ENCODE measurements at places on chromosomes 1 and 21.

GRCh38 chr1:39384305-39384704, 107.1 kb upstream of the BMP8A start:
- DNase-seq, result no peak

DNA sequence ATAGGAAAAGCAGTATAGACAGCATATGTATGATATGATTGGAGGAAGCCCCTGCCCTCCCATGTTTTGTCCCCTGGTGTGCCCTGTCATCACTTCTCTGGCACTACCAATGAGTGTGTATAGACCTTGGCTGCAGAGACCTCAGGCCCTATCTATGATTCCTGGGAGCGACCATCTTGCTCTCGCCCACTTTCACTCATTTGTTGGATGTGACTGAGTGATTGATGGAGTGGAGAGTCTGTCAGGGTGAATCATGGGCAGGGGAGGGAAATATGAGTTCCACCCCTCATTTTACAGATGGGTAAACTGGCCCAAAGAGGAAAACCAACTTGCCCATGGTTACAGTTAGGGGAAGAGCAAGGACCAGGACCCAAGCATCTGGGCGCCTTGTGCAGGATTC, 14.9 kb downstream of the SLC30A1 start:
- DNase-seq, result no peak

DNA sequence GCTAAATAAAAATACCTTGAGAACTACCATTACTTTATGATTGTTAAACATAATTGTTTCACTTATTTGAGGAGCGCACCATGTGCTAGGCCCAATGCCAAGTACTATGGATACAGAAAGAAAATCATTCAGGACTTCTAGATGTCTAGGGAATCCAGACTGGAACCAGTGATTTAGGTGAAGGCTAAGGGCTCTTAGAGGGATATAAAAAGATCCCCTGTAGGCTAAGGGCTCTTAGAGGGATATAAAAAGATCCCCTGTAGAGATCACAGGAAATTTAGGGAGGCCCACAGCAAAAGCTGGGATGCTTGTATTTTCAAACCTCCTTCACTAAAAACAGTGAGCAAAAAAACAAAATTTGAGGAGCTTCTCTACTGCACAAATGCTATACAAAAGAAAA, 6.7 kb downstream of the TOR1AIP2 start:
- DNase-seq, result no peak

DNA sequence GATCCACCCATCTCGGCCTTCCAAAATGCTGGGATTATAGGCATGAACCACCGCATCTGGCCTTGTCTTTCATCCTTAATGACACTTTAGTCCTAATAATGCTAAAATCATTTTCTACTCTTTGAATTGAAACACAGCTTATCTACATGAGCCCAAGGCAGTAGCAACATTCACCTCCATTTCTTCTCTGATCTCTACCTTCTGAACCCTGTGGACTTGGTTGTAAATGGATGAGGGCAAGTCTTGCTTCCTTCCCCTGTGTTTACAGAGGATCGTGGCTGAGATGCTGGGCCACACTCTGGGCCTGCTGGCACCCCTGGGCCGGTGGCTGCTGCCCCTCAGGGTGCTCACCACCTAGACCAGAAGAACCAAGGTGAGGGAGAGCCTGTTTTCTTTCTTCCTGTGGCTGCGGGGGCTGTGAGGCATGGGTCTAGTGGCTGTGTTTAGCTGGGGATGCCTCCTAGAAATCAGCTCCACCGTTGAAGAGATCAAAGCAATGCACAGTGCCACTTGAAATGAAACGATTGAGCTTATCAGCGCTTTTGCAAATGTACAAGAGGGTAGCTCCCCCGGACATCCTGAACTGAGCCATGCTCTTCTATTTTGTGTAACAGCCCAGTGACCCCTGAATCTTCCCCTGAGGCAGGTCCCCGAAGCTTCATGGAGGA, 32.2 kb upstream of the LGALS8 start:
- DNase-seq, result no peak

DNA sequence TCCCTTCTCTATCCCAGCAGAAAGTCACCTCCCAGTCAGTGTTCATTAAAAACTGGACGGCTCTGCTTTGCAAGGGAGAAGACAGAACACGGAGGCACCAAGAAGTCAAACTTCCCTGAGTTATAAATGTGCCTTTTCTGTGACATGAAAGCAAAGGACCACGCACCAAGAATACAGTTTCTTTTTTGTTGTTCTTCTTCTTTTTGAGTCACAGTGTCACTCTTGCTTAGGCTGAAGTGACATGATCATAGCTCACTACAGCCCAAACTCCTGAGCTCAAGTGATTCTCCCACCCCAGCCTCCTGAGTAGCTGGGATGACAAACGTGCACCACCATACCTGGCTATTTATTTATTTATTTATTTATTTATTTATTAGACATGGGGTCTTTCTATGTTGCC, 22.7 kb downstream of the GLUL start:
- no peak for DNase-seq

DNA sequence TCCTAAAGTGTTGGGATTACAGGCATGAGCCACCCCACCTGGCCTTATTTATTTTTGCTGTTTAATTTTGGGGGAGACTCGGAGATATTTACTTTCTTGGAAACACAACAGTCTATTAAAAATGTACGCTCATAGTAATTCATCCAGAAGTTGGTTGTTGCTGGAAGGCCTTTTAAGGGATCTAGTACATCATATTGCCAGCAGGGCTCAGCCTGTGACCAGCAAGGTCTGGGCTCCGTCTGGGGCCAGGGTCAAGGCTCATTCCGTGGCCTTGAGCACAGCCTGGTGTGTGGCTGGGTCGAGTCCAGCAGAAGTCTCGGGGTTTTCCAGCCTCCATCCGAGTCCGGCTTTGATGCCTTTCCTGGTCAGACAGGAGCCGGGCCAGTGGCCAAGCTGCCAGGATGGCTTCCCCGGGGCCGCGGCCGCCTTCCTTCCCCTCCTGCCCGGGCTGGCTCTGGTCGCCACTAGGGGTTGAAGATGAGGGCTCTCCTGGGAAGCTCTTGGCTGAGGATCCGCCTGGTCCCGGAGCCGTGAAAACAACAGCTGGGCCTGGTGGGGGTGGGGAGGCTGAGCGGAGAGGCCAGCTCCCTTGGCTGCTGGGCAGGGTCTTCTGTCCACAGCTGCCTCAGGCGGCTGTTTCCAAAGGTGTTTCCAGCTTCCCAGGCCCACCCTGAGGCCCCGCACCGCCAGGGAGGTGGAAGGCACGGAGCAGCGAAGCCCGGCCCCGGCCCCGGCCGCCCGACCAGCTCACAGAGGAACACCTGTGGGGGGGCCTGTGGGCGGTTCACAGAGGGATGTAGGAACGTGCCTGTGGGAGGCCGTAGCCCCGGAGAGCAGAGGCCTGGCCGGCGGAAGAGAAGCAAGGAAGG, 5.1 kb upstream of the VWA1 start:
- DNase-seq, result no peak

DNA sequence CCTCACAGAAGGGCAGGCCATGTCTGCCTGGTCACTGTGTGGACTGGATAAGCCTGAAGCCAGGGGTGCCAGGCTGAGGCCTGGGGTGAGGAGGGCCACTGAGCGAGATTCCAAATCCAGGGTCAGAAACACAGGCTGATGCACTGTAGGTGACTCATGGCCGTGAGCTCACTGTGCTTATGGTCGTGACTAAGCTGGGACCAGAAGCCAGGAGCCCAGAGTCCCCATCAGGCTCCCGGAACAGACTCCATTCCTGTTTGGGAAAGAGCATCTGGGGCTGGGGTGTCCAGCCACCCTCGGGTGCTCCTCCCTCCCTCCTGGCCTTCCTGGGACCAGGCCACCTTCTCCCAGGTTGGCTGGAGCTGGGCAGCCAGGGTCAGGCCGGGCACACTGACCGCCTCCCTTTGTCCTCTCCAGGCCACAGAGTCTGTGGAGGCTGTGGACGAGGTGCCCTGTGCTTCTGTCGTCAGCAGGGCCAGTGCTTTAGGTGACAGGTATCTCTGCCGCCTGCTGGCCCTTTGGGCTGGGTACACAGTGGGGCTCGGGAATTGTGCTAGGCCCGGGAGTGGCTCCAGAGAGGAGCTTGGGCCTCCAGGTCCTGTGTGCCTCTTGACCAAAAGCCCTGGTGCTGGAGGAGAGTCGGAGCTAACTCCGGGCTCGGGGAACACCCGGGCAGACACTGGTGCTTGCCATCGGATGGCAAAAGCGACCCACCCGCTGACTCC, 36.7 kb downstream of the AJAP1 start:
- DNase-seq, result no peak

DNA sequence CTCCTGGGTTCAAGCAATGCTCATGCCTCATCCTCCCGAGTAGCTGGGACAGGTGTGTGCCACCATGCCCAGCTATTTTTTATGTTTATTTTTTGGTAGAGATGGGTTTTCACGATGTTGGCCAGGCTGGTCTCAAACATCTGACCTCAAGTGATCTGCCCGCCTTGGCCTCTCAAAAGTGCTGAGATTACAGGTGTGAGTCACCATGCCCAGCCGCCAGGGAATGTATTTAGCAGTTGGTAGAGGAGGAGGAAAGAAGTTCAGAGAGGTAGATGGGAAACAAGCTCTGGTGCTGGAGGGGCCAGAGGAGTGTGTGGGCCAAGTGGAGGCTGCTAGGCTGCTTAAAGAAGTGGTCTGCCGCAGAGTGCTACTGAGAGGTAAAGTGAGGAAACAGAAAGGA, 6.0 kb downstream of the DOP1B start:
- DNase-seq, result no peak

DNA sequence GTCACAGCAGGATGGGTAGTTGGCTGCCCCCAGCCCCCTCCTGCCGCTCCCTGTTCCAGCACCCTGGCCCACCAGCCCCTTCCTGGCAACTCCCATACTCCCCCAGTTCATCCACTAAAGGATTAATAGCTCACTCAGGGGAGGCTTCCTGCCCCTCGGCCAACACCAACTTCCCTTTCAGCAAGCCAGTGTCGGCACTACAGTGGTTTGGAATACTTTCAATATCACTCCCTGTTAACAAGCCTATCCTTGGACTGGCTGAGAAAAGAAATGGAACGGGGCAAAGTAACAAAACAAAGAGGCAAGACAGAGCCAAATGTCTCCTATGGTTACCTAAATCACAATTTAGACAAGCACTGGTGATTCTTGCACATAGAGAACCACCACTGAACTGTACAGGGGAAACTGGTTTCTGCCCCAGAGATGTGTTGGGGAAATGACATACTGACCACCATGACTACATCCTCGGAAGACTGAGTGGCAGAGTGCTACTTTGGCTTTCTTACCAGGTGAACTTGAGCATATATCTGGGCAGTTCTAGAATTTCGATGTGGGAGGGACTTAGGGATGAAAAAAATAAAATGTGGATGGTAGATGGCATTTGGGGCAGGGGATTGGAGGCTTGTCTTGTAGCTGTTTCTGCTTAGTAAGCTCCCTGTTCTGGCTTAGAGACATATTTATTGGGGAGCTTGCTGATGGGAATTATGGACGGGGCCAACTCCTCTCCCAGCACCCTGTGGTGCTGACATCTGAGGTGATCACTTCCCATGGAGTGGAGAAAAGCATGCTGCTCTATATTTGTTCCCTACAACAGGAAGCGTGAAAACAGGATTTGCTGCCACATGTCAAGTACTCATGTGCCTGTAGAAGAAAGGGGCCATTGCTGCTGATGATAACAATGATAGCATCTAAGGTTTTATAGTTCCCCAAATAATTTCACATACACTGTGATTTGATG, 7.1 kb upstream of the CAPN2 start:
- DNase-seq, result no peak

GRCh38 chr1:114554577-114554976, 26.8 kb downstream of the BCAS2 start:
- no peak for DNase-seq

DNA sequence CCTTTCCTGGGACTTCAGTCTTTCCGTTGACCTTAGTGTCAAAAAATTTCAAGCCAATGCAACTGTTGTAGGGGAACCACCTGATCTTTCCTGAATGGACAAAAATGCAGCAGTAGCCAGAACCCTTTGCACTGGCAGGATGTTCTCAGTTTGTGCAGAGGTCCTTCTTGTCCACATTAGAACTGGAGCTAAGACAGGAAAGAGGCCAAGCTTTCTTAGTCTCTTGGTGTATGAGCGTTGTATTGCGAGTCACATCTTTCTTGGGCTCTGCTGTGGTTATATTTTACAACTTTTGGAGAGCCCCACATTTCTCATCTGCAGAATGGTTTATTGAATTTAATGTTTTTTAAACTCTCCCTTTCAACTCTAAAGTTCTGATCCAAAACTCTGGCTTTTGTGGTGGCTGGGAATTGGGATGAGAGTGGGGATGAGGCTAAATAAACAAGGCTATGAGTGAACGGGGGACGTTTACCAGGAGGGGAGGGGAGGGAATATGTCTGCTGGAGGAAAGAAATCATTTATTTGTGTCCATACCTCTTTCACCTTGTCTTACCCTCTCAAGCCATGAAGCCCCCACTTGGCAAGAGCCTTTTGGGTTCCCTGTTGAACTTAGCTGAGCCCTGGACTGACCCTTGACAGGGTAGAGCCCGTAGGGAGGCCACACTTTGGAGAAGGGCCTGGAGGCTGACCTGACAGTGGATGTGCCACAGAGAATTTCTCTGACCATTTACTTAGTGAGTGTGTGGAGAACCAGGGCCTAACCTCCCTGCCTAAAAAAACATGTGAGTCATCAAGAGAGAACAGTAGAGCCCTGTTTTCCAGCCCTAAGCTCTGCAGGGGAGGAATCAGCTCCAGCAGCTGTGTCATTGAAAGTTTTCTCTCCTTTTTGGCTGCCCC, 586 bp downstream of the CHI3L2 start:
- DNase-seq, result peak; percentile 29

GRCh38 chr1:36320767-36321118, 2.7 kb downstream of the EVA1B start:
- no peak for DNase-seq

GRCh38 chr1:193234530-193234929, 48.1 kb upstream of the B3GALT2 start:
- no peak for DNase-seq

- no peak for DNase-seq
These were observed 303.7 kb downstream of the HLX start for GRCh38 chr1:221182791-221183533.

DNA sequence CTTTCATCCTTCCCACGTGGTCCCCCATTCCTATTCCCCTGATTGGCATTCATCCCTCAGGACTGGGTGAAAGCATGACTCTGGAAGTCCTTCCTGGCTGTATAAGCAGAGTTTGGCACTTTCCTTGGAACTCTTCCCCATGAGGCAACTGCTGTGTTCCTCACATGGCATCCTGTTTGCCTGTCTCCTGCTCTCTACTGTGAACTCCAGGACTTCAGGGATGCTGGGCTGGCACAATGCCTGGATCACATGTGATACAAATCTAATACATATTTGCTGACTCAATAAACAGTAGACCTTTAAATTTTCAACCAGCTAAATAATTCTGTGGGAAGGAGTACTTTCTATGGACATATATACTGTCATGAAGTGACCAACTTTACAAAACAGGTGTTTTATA, 46.8 kb upstream of the EDEM3 start:
- DNase-seq, result no peak

DNA sequence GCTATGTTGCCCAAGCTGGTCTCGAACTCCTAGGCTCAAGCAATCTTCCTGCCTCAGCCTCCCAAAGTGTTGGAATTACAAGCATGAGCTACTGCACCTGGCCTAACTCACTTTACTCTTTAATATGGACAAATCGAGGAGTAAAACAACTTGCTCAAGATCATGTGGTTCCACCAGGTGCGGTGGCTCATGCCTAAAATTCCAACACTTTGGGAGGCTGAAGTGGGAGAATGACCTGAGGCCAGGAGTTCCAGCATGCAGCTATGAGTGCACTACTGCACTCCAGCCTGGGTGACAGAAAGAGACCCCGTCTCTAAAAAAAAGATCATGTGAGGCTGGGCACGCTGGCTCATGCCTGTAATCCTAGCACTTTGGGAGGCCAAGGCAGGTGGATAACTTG, 2.0 kb downstream of the INPP5B start:
- DNase-seq, result no peak

Data from activated naive CD4-positive, alpha-beta T cell treated with anti-CD3 and anti-CD28 coated beads for 36 hours (primary cell).